ENCODE measurements at places on chromosomes 11 and 22.
A peak's percentile ranks its signal among the peaks of the same experiment; 100 is the strongest.

DNA sequence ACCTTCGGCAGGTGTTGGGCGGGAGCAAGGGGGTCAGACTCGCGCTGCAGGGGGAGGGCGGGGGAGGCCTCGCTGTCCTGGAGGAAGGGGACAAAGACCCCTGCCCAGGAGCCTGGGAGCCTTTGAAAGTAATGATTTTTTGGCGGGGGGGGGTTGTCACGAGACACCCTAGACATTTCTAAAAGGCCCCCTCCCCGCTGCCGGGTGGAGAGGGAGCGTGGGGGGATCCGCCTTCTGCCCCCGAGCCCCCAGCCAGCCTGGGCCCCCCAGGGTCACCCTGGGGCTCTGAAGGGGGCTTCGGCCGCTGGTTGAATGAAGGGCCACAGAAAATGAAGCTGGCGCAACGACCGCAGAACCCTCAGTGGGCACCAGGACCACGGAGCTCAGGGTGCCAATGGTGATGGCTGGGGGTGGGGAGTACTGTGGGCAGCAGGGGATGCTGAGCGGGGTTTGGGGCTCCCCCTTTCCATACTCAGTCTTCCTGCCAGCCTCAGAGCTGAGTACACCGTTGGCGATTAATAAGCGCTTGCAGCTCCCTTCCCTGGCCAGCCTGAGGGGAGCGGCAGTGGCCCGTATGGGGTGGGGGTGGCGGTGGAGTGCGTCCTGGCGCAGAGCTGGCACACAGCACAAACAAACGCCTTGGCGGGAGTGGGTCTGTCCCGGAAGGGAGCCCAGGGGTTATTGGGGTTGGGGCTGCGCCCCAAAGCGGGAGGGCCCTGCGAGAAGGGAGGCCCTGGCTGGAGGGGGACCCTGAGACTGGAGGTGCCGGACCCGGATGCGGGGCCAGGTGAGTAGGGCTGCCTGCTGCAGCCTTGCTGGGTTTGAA lies 1.2 kb upstream of the DUSP8 start:
- DNase-seq: peak; percentile 64

GRCh38 chr11:8671193-8671612 lies 11.3 kb downstream of the TRIM66 start:
- DNase-seq: no peak

DNA sequence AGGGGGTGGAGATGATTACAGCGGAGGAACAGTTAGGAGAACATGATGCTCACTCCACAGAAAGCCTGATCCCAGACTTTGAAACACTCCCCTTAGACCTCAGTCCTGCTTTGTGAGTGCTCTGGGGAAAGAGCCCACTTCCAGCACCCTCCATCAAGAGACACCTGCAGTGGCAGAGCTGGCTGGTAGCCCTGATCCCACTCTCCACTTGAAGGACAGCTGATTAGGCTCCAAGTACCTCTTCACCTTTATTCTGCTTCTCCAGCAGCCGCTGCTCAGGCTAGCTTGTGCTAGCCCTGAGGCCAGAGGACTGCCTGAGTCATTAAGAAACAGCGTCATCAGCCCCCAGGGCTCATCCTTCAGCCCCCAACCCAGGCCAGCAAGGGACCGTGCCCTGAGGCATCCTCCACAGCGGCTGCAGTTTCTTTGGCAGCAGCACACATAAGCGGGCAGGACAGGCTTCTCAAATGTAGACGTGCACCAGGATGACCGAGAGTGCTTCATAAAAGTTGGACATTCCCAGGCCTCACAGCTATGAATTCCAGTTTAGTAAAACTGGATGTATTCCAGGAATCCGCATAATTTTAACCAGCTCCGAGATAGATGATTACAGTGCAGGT lies 146.0 kb upstream of the TBCEL start:
- DNase-seq: no peak

DNA sequence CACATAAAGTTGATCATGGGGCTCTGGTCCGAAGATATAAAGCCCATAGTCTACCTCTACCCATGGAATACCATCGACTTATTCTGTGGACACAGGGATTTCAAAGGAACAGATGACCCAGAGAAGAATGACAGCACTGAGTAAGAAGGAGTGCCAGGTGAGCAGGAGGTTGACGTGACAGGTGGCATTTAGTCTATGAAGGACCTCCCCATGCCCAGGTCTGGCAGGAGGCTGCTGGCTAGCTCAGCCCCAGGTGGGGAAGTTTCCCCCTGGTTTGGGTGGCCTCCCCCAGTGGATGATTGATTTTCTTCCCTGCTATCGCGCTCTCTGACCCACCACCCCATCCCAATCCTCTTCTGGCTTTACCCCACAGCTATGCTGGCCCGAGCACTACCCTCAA lies 39.1 kb downstream of the KCNC1 start:
- no peak for DNase-seq

GRCh38 chr11:32772731-32773130 lies 21.7 kb downstream of the CCDC73 start:
- no peak for DNase-seq

DNA sequence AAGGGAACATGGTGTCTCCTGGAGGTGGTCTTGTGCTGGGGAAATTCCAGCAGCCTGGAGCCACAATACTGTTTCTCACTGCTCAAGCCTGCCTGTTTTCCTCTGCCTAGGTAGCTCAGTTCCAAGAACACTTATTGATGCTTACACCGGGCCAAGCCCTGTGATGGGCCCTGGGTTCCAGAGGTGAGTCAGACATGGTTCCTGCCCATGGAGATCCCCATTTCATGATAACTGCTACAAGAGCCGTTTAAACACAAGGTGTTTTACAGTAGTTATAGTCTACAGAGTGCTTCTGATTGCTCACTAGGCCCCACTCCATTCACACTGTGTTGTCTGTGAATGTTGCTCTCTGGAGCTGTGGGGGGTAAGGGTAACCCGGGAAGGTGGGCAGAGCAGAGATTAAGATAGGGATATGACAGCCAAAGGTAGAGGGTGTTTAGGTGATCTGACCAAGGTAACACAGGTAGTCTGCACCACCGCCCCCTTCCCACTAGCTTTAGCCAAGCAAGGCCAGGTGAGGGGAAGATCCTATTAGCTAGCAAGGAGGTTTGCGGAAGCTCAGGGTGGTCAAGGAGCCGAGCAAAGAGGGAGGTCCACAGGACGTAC lies 696 bp upstream of the MICAL2 start:
- DNase-seq: no peak

- no peak for DNase-seq
These were observed 2.1 kb downstream of the CERK start for GRCh38 chr22:46735747-46736608.

GRCh38 chr11:32267679-32268187 lies 167.6 kb downstream of the WT1 start:
- DNase-seq: no peak

DNA sequence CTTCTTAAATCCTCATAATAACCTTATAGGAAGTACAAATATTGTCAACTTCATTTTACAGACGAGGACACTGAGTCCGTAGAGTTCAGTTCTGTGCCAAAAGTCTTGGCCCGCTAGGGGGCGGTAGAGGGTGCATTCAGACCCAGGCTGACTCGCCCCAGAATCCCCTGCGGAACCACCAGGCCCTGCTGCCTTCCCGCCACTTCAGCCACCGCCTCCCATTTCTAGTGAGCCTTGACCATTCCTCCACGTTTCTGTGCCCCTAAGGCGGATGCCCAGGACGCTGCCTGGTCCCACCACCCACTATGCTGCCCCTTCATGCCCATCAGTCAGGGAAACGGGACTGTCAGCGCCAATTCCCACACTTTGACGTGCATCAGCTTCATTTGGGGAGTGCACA lies 19.1 kb downstream of the SYT13 start:
- no peak for DNase-seq

- no peak for DNase-seq
These were observed 19.7 kb downstream of the SART1 start for GRCh38 chr11:65981101-65981740.

GRCh38 chr11:127919206-127920000 lies 668.0 kb downstream of the ETS1 start:
- DNase-seq: no peak

DNA sequence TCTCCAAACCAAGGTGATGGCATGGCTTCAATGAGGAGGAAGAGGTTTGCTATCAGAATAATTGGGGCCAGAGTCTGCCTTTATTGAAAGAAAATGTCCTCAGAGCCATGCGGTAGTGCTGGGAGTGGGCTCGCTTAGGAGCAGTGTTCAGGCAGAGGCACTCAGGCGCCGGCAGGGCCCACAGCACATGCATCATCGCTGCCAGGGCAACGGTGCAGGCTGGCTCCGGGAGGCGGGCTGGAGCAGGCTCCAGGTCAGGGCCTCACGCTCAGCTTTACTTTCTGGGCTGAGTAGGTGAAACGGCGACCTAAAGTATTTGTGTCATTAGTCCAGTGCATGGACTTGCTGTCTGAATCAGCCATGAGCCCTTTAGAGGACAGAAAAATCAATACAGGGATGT lies 169.9 kb upstream of the CCDC90B start:
- DNase-seq: no peak

GRCh38 chr11:96035031-96035739 lies 111.3 kb upstream of the MTMR2 start:
- no peak for DNase-seq

DNA sequence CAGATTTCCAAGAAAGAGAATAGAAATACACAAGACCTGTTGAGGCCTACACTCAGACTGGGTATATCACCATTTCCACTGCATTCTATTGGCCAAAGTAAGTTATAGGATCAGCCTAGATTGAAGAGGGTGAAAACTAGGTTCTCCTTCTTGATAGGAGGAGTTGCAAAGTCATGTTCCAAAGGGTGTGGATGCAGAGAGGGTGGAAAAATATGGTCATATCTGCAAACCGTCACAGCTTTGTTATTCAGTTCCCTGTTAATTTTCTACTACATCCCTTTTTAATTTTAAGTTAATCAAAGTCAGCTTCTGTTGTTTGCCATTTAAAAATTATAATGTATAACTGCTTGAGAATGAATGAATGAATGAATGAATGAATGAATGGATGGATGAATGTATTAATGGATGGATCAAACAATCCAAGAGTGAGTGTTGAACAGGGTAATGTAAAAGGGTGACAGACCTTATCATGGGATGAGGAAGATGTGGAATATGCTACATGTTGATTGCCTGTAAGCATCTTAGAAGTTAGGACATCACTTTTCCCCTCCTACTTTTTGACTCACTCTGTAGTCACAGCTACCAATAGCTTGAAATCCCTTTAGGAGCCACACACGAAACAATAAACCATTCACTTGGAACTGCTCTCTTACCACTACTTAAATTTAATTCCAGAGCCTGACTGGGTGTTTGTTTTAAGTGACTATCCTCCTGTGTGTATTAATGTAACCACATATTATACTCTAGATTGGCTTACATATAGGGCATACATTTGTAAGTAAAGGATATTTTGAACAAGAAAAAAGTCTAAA lies 121.5 kb downstream of the CCDC34 start:
- DNase-seq: no peak

GRCh38 chr11:30106222-30107181 lies 89.7 kb upstream of the KCNA4 start:
- no peak for DNase-seq

DNA sequence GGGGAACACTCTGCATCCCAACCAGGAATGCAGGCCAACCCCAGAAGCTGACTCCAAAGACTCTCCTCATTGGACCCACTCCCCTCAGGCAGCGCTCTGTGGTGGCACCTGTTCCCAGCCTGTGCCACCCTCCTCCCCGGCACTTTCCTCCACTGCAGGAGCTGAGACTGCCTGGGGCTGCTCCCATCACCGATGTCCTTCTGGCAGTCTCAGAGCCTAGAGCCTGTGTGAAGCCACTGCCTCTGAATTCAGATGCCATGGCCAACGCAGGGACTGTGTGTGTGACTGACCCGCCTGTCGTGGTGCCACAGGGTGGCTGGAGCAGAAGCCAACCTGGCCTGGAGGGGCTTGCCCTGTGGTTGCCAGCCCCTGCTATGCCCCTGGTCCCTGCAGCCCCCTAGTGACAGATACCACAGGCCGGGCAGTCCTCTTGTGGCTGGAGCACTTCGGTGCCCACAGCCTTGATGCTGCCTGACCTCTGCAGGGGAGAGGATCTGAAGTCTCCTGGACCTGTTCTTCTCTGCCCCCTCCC lies 43.2 kb downstream of the TBX1 start:
- no peak for DNase-seq

DNA sequence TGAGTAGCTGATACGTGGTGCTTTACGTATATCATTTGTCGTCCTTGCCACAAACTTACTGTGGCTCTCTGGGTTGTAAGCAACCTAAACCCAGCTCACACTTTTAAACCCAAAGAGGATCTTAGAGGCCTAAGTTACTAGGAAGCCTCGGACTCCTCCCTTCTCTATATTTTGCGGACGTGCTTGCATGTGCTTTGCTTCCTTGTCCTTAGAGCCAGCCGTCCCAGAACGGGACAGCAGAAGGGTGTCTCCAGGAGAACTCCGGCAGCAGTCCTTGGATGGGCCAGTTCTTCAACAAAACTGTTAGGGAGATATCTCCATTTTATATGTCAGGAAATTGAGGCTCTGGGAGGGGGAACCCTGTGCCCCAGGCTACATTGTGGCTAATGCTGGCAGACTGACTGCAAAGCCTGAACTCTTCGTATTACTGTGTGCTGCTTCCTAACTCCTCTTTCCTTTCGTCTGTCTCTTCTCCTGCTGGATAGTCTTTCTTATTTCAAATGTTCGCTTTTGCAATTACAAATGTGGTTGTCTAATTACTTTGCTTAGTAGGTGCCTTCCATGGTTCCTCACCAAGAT lies 33.8 kb downstream of the TNRC6B start:
- DNase-seq: no peak

DNA sequence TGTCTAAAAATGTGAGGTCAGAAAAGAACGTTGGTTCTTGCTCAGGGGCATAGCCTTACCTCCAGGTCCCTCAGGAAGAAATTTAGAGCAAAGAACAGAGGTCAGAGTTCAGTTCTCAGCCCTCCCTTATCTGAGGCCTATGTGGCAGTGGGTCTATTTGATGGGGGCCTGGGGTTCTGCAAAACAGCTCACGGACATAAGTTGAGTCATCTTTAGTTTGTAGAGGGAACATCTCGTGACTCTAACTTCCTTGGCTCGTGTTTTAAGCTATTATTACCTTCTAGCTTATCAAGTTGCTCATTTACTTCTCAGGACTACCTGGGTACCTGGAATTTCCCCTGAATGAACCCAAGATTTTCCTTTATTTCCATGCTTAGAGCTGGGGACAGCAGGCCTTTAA lies 91.3 kb upstream of the AMOTL1 start:
- DNase-seq: no peak

DNA sequence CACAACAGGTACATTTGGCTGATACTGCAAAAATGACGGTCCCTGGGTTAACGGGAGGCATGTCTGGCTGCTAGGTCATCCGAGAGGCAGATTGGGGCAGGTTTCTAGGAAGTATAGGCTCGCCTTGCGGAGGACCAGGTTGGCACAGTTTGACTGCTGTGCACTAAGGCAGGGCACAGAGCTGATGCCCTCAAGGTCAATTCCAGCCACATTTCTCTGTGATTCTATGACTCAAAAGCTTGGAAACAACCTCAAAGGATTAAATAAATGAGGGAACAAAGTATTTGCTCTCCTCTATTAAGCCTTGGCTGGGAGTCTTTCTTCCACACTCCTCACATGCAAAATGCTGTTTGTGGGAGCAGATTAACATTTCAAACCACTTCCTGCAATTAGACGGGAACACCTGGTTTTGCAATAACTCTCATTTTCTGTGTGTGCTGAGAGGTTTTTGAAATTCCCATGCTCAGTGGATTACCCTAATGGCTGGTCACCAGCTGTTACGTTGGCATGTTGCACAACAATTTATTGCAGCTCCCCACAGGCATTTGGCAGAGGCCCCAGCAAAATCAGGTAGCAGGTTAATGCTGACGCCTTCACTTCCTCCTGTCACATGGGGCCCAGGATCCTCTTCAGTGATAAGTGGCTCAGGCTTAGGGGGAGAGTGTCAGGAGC lies 61.0 kb upstream of the PLET1 start:
- peak; percentile 12 for DNase-seq

- DNase-seq: no peak
These were observed 93.4 kb downstream of the NTM start for GRCh38 chr11:131463649-131464425.
